ENCODE measurements at places on chromosomes 5 and 9.
A peak's percentile ranks its signal among the peaks of the same experiment; 100 is the strongest.

DNA sequence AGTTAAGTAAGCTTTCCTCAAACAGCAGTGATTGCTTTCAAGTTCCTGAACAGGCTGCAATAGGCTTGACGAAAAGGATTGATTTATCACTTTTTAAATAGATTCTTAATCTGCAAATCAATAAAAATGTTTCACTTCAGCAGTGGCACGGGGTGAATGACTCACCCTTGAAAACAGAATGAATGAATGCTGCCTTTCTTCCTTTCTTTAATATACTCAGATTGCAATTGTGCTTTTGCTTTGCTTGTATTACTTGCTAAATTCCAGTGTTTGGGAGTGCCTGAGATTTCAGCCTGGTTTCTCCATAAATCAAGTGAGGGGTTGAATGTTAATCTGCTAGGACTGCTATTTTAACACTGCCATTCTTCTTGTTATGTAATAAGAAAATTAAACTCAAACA, 1293.8 kb downstream of the PTPRD start:
- DNase-seq, result no peak

GRCh38 chr5:50726475-50727148, 60.2 kb downstream of the PARP8 start:
- DNase-seq, result no peak

DNA sequence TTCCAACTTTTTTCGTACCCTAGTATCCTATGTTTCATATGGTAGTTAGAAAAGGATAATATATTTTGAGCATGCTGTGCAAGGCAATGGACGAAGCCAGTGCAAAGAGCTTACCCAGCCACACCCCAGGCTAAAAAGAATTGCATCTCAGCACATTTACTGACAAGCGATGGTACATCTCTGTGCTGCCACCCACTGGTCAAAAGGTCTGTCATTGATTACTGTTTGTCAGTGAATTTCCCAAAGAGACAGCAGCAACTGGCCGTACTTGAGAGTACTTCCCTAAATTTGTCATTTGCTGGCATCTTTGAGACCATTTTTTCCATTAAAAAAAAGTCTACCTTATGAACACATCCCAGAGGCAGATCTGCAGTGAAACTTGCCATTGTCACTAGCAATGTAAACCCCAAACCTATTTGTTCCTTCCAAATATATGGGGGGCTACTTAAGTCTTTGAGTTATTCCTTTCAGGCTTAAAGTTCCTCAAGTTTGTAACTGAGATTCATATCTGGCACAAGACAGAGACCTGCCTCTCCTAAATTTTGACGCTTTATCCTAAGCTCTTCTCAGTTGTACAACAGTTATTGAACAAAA, 184.3 kb downstream of the CTNND2 start:
- peak; percentile 69 for DNase-seq

DNA sequence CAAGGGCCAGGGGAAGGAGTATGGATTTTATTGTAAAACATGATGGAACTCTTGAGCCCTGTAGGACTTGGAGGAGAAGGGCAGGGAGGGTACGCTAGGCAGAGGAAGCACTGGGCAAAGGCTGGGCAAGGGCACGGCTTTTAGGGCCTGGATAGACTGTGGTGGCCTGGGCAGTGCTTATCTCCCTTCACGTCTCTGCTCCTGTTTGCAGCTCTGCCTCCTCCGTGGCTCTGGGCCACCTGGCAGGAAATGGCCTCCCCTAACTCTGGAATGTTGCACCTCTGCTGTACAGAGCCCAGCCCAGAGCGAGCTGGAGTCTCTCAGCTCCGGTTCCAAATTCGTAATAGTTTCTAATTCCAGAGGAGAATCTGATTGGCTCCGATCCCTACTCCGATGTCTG, 12.2 kb upstream of the STC2 start:
- no peak for DNase-seq

GRCh38 chr5:448766-449090, 5.8 kb downstream of the EXOC3 start:
- DNase-seq, result no peak

GRCh38 chr5:10913841-10914240, 152.8 kb upstream of the DAP start:
- DNase-seq, result peak; percentile 2

All from COR-L47 (cell line).